Renal cortical epithelial cell (primary cell): ENCODE measurements at places on chromosomes 12 and 14.

DNA sequence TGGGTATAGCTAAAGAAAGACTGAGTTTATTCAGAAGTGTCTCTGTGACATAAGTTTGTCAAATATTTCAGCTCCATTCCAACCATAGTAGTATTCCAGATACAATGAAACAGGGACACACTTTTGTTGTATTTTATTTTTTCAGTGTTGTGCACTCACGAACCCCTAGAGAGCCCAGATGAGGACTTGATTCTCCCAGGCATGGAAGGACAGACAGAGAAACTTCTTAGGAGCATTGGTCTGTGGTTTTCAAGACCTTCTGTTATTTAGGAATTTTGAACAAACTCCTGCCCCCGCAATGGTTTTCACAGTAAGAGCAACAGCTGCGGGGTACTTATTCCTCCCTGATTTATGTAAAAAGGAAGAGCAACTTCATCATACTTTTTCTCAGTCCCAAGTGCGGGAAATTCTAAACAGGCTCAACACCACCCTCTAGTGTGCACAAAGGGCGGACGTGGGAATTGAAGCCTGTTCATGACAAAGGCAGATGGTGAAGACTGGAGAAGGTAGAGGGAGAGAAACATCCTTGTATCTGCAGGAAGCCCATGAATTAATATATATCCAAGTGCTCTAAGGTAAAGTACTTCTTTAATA, 147.6 kb downstream of the PAH start:
- peak; percentile 31 for DNase-seq

- DNase-seq: peak; percentile 99
Measured at GRCh38 chr12:94640134-94640928, 10.0 kb downstream of the TMCC3 start.

DNA sequence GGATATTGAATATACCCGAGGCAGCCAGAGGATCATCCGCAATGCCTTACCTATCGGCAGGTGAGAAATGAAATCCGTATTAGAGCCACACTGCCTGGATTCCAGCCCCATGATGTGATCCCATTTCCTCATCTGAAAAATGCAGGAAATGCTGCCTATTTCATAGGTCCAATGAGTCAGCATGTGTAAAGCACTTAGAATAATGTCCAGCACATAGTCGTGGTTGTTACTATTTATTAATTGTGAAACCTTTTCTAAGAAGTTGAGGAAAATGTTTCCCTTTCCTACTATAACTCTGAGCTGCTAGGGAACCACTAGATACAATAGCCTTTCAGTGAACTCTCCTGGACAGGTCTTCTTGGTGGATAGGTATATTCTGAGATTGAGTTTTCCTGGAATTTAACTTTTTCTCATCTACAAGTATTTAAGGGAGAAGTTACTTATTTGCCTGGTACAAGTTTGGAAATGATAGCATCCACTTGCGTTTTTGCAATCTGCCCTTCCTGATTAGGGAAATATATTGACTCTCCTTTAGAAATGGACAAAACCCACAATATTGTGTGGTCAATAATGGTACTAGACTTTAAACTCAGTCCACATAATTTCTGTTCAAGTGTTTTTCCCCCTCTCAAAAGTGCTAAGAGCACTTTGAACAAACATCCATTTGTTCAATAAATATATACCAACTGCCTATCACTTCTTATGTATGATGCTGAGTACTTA, 12.2 kb downstream of the POLR3B start:
- peak; percentile 94 for DNase-seq

DNA sequence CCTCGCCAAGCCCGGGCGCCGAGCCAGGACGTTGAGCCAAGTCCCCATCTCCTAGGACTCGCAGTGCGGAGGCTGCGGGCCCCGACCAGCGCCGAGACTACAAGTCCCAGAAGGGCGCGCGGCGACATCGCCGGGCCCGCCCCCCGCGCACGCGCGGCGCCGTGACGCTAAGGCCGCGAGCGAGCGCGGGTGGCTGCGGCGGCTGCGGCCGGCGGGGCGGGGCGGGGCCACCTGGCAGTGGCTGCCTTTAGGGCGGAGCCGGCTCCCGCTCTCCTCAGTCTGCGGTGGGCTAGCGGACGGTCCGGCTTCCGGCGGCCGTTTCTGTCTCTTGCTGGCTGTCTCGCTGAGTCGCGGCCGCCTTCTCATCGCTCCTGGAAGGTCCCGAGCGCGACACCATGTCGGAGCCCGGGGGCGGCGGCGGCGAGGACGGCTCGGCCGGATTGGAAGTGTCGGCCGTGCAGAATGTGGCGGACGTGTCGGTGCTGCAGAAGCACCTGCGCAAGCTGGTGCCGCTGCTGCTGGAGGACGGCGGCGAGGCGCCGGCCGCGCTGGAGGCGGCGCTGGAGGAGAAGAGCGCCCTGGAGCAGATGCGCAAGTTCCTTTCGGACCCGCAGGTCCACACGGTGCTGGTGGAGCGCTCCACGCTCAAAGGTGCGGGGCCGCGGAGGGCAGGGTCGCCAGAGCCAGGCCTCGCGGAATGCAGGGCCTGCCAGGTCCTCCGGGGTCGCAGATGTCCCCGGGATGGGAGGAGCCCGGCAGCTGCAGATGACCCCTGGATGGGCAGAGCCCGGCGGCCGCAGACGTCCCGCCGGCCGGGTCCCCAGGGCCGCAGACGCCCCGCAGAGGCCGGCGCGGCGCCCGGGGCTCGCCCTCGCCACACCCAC, at the start of gene DYNC1H1:
TSS of gene DYNC1H1 (plus strand) at position 277 of the 884 bp plus-strand sequence. CDS start at position 396, 119 bp downstream.
- peak; percentile 61 for DNase-seq

- DNase-seq: peak; percentile 51
Measured at GRCh38 chr12:105109465-105110212, 2.1 kb downstream of the WASHC4 start.

GRCh38 chr12:97321621-97322020, 141.0 kb upstream of the RMST start:
- DNase-seq: no peak

DNA sequence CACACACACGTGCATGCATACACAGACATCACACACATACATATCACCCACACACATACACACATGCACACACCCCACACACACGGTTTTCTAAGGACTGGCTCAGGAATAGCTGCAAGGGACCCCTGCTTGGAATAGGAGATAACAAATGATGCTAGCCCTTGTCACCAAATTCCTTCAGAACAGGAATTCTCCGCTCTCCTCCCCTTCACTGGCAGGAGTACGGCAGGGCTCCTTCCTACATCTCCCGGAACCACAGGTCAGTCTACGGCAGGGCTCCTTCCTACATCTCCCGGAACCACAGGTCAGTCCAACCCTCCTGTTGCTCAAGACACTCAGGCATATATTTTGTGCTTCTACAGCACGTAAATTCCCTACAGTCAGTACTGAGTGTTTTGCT, 23.9 kb downstream of the PHLDA1 start:
- no peak for DNase-seq

DNA sequence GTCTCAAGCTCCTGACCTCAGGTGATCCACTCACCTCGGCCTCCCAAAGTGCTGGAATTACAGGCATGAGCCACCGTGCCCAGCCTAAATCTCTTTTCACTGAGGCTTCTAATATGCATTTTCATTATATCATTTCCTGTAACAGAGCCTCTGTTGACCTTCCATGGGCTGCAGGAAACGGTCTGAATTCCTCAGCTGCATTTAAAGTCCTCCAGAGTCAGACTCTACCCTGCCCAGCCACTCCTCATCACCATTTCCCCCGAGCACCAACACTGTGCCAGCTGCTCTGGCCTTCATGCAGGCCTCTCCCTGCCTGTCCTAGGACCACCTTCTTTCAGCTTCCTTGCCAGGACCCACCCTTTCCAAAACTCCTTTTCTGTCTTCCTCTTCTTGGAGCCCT, 9.8 kb upstream of the NFKBIA start:
- peak; percentile 59 for DNase-seq

DNA sequence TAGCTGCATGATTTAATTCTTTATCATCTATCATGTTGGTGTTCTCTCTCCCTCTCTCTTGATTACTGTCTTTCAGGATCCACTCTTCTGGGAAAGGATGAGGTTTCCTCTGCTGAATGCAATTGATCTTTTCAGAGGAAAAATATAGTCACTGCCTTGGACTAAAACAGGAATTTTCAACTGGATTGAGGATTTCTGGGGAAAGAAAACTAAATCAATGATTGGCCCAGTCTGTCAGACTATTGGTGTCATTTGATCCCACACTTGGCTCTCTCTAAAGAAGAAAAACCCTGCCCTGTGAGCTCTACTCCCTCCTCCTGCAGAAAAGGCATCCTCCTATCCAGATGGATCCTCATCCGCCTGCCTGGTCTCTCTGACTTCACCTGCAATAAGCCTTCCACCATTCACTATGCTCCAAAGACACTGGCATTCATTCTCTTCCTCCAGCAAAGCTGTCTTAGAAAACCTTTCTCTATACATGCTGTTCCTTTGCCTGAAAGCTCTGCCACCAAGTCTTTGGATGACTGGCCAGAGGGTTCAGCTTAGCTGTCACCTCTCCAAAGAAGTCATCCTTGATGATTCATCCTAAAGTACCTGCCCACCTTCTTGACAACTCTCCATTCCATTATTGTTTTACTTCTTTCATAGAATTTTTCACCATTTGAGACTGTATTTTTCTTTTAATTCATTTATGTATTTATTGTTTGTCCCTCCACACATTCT, 127.7 kb upstream of the CAND1 start:
- DNase-seq: no peak

DNA sequence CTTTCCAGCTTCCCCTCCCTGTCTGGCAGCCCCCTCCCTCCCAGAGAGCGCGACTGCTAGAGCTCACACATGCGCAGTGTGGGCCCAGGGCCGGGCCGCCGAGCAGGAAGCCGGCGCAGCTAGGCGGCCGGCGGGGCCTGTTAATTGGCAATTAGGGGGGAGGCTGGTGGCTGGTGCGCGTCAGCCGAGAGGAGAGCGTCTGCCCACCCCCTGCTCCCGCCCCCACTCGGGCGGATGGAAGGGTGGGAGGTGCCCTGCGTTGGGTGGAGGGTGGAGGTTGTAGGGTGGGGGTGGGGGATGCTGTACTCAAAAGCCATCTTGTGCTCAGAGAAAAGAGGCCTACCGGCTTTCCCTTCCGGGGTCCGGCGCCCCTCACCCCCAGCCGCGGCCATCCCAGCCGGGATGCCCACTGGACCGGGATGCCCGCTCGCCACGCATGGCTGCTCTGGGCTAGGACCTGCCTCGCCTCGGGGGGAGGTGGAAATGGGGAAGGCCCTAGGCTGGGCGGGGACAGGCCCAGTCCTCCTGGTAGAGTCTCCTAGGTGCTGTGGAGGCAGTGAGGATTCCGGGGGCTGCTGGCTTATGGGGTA, 9.2 kb downstream of the HOXC8 start:
- DNase-seq: peak; percentile 86

- DNase-seq: peak; percentile 90
Measured at GRCh38 chr14:51396222-51396815, 156.3 kb downstream of the TMX1 start.

DNA sequence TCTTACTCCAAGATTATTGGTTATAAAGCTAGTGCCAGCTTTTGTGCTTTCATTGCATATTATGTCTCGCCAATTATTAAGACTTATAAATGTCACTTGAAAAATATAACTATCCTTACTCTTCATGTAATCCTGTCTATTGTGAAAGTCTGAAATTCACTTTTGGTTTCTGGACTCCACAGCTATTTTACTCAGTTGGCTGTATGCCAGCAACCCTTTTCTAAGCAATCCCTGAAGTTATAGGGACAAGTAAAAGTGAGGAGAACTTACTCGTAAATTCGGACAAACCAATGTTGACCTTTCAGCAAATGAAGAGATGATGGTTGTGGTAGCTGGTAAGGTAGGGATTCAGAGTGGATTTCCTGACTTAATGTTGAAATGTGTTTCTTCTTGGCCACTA, 196.3 kb downstream of the NPAS3 start:
- no peak for DNase-seq

- DNase-seq: no peak
Measured at GRCh38 chr14:94018308-94018707, 7.8 kb upstream of the OTUB2 start.

DNA sequence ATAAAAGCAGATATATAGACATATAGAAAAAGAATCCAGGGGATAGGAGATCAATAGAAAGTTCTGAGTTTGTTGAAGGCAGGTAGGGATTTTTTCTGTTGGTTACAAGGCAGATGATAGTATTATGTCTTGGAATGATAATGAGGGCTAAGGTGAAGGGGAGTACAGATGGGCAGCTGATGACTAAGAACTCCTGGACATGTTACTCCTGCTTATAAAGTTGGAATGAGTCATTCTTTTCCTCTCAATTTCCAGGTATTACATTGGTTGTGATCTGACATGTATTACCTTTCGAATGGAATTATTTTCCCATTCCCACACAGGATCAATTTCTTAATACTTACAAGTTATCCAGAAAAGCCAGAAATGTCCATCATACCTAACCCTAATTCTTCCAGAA, 545.2 kb upstream of the MGAT4C start:
- peak; percentile 51 for DNase-seq

GRCh38 chr12:130286741-130287440, 50.8 kb upstream of the PIWIL1 start:
- no peak for DNase-seq

GRCh38 chr12:75859868-75860267, 171.7 kb downstream of the PHLDA1 start:
- DNase-seq: no peak

DNA sequence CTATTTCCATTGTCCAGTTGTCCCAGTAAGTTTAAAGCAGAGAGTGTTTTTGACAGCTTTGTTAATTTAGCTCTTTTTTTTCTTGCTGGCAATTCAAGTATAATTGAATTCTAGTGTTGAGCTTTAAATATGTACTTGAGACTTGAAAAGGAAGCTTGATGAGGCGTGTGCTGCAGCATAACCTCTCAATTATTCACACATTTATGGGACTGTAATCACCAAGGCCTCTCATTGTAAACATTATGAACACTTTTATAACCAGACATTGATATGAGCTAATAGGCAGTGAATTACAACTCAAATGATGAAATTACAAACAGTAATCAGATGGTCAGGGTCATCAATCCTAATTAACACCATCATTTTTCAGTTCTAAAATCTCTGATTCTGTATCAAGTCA, 378.0 kb upstream of the DDHD1 start:
- DNase-seq: no peak

DNA sequence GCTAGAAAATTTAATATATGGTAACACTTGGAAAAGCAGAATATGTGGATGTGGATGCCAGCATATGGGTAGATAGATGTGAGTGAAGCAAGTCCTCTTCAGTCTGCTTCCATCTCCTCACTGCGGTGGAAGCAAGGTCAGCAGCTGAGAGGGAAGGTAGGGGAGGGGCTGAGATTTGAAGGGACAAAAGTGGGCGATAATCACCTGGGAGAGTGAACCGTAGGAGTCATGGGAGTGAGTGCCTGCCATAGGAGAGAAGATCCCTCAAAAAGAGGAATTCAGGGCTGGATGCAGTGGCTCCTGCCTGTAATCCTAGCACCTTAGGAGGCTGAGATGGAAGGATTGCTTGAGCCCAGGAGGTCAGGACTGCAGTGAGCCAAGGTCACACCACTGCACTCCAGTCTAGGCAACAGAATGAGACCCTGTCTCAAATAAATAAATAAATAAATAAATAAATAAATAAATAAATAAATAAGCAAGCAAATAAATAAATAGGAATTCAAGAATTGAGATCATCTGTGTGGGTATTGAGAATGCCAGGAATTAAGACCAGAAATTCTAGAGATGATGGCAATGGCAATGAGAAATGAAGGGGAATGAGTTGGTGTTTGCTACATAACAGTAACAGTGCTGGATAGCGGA, 123.4 kb downstream of the BICD1 start:
- DNase-seq: no peak
